ENCODE measurements at places on chromosomes 6 and 20. TPM values are rescaled to one million over a fixed set of nuclear protein-coding genes. Genes with fewer than 3 reads are reported as not detected.

The TTLL9 gene
- not detected for total RNA-seq

DNA sequence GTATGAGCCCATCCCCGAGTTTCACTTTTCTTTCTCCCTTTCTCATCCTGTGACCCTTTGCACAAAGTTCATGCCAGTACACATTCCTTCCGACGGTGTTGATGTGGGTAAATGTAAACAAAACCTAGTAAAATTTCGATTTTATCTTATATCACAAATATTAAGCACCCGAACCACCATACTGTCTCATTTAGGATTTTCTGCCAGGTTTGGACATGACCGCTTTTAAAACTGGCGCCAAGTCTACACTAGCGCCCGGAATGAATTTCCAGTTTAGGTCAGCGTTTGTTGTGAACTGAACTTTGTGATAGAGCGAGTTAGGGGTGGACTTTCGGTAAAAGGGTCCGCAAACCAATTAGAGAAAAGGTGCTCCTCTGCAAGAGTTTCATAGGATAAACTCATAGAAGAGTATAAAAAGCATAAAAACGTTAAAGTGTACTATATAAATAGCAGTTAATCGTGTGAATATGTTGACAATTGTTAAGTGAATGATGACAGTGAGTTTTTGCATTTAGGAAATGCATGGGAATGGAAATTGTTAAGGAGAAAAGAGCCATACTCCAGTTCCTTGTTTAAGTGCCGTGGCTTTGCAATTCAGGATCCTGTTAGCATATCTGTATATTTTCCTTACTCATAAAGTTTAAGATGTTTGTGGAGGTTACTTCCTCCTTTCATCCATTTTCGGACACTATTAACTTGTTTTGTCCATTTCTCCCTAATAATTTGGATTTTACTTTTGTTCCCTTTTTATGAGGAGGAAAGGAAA, 937 bp downstream of the AKAP7 start:
- no peaks in the 10 kb centered on the region for H3K27me3 ChIP-seq
- H3K4me1 ChIP-seq, result peaks cover 17% of the 10 kb centered on the region
- peak overlapping the region; percentile 73 for H3K4me3 ChIP-seq
- H3K27ac ChIP-seq, result peak overlapping the region; percentile 58
- no peaks in the 10 kb centered on the region for H3K36me3 ChIP-seq

The CD109 gene
- 16.8 TPM for total RNA-seq

The ZKSCAN8 gene
- 12.0 TPM for total RNA-seq

GRCh38 chr6:150857945-150858308, 7.6 kb upstream of the MTHFD1L start:
- H3K4me1 ChIP-seq, result peaks cover 19% of the 10 kb centered on the region
- no peaks in the 10 kb centered on the region for H3K36me3 ChIP-seq
- no peak for DNase-seq

DNA sequence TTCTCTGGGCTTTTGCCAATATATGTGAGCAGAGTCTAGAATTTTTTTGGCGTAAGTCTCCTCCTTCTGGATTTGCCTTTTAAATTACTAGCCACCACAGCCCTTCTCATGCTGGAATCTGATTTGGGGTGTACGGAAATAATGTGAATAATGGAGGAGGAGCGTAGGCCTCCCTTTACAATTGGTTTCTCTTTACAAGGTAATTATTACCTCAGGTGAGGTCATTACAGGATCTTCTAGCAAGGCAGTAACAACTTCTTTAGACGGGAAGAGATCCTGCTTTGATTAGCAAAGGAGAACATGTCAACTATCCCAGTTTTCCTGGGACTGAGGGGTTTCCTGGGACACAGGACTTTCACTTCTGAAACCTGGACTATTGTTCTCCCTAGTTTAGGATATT, 8.9 kb downstream of the RWDD2A start:
- no peaks in the 10 kb centered on the region for H3K36me3 ChIP-seq
- H3K27ac ChIP-seq, result no peak overlapping the region
- H3K27me3 ChIP-seq, result no peaks in the 10 kb centered on the region
- peaks cover 20% of the 10 kb centered on the region for H3K4me1 ChIP-seq

DNA sequence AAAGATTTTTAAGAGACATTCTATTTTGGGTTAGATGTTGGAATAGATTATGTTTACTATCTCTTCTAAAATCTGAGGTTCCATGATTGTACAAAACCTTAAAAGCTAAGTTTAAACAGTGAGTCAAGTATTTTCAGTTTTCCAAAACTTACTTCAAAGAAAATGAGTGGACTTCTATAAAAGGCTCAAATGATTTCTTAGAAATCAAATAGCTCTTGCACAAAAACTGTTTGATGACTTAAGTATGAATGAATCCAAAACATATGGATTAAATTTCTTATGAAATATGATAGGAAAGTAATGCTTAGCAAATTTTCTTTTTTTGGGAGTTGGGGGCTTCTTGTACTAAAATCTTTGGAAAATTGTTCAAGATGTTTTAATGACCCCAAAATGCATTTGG, 837.3 kb upstream of the SLC35B3 start:
- peaks cover 19% of the 10 kb centered on the region for H3K27me3 ChIP-seq
- no peaks in the 10 kb centered on the region for H3K36me3 ChIP-seq
- DNase-seq, result no peak
- no peak overlapping the region for H3K27ac ChIP-seq

DNA sequence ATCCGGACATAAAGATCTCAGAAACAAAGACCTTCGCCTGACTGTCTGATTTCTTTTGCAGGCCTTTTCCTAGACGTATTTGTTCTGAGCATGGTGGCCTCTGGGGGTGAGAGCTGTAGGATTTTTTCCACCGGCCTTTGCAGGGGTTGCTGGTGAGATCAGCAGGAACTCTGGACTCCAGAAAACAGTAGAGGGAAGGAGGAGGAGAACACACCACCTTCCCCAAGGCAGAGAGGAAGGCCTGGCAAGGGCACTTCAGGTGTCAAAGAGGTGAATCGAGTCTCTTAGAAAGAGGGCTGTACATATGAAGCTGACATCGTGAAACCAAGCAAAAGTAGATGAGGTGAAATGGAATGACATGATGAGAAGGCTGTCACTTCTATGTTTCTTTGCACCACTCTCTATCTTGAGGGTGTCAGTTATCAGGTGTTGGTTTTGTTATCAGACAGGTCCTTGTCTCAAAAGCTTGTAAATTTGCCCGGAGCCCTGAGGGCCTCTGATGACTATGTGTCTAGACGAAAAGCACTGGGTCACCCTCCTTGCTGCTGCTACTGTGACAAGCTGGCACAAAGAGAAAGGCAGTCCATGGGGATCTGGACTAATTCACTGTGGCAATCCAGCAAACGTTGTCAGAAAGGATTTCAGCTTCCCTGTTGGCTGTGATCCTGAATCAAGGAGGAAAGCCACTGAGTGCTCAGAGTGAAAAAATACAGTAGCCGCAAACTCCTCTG, 91.3 kb upstream of the MAP3K7 start:
- H3K4me1 ChIP-seq, result no peaks in the 10 kb centered on the region
- no peak overlapping the region for H3K4me3 ChIP-seq
- H3K27me3 ChIP-seq, result peaks cover 20% of the 10 kb centered on the region
- H3K27ac ChIP-seq, result no peak overlapping the region
- DNase-seq, result no peak

The BPI gene
- not detected for total RNA-seq

DNA sequence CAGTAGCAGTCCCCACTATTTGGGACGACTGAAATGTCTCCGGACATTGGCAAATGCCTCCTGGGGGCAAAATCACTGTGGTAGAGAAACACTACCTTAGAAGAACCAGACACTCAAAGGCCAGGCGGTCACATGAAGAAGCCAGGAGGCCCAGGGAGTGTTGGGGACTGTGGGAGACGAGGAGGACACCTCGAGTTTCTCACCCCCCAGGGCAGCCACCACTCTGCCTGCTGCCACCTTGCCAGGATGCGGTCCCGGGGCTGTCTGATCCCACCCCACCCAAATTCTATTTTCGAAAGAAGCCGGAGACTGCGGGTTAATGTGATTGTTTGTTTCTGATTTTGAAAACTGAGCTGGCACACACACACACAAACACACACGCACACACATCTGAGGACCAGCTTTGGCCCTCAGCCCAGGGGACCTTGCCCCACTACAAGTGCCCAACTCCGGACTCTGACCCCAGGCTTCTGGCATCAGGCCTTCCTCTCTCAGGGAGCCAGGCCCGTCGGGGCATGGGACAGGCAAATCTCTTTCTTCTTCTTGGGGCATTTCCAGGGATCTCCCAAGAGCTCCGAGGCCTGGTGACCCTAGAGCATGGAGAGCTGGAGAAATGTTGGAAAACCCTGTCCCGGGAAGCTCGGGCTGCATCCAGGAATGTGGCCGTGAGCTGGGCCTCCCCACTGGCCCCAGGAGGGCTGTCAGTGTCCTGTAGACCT, 187.5 kb upstream of the PMEPA1 start:
- H3K27me3 ChIP-seq, result no peaks in the 10 kb centered on the region
- H3K27ac ChIP-seq, result no peak overlapping the region
- no peak for DNase-seq
- H3K4me3 ChIP-seq, result no peak overlapping the region
- no peaks in the 10 kb centered on the region for H3K36me3 ChIP-seq
- H3K4me1 ChIP-seq, result peaks cover 15% of the 10 kb centered on the region

GRCh38 chr6:89350281-89350966, 2.1 kb downstream of the UBE2J1 start:
- H3K27ac ChIP-seq, result no peak overlapping the region
- peak overlapping the region; percentile 87 for H3K4me3 ChIP-seq
- H3K4me1 ChIP-seq, result peaks cover 10% of the 10 kb centered on the region
- no peaks in the 10 kb centered on the region for H3K27me3 ChIP-seq
- no peaks in the 10 kb centered on the region for H3K36me3 ChIP-seq
- DNase-seq, result no peak

DNA sequence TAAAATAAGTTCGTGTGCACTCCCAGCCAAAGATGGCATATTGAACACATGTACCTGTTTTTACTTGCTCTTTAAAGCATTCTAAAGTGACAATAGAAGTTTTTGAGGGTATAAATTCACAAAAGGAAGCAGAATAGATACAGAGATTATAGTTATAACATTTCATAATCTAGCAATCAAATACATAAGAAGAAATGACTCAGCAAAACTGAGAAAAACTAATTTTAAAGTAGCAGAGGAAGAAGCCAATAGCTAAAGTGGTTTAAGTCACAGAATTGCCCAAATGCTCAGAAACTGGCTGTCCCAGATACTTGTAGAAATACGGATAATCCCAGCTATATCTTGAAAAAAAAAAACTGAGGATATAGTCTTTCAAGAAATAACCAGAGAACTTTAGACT, 49.2 kb upstream of the TBC1D32 start:
- no peaks in the 10 kb centered on the region for H3K36me3 ChIP-seq
- H3K27me3 ChIP-seq, result no peaks in the 10 kb centered on the region
- H3K4me1 ChIP-seq, result no peaks in the 10 kb centered on the region
- no peak overlapping the region for H3K27ac ChIP-seq
- DNase-seq, result no peak
- H3K4me3 ChIP-seq, result no peak overlapping the region

The TMC2 gene
- total RNA-seq, result not detected

The NXT1 gene
- 82.0 TPM for total RNA-seq

The VWA7 gene
- total RNA-seq, result 1.9 TPM

- H3K4me1 ChIP-seq, result no peaks in the 10 kb centered on the region
- H3K27ac ChIP-seq, result no peak overlapping the region
- no peaks in the 10 kb centered on the region for H3K27me3 ChIP-seq
- DNase-seq, result no peak
- H3K36me3 ChIP-seq, result no peaks in the 10 kb centered on the region
These were observed 83.8 kb downstream of the GJA10 start for GRCh38 chr6:89977808-89978748.

- no peaks in the 10 kb centered on the region for H3K36me3 ChIP-seq
- no peaks in the 10 kb centered on the region for H3K27me3 ChIP-seq
- no peaks in the 10 kb centered on the region for H3K4me1 ChIP-seq
These were observed 377.8 kb downstream of the ADGRB3 start for GRCh38 chr6:69012876-69013275.

The DXO gene
- 32.4 TPM for total RNA-seq

The EDN3 gene
- not detected for total RNA-seq

DNA sequence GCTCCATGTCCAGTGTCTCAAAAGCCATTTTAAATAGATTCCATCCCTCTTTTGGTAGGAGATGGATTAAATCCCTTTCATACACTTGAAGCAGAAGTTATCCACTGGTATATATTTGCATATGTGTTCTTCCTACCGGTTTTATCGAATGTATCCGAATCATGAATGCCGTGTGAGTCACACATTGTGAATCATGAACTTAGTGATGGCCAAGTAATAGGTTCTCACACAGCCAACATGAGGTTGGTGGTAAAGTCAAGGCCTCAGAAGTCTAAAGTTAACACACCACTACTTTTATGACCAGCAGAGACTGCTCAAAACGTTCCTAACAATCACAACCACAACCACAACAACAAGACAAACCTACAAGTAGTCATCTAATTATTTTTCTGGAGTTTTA, 345.5 kb downstream of the THBS2 start:
- H3K4me1 ChIP-seq, result no peaks in the 10 kb centered on the region
- no peaks in the 10 kb centered on the region for H3K27me3 ChIP-seq
- no peaks in the 10 kb centered on the region for H3K36me3 ChIP-seq
- no peak overlapping the region for H3K4me3 ChIP-seq
- DNase-seq, result peak; percentile 56

The APOBEC2 gene
- not detected for total RNA-seq

DNA sequence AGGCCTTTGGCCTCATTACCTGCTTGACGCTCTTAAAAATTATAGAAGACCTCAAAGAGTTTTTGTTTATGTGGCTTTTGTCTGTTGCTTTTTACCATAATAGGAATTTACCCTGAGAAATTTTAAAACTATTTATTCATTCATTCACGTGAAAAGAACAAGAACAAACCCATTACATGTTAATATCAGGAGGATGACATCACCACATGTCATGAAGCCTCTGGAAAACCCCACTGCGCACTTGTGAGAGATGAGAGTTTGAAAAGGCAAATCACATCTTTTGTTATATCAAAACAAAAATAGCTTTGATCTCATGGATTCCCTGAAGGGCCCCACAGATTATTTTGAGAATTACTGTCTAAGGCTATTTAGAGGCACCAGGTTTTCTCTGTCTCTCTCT, 61.3 kb upstream of the EYA2 start:
- H3K27ac ChIP-seq, result no peak overlapping the region
- no peak for DNase-seq
- H3K4me3 ChIP-seq, result no peak overlapping the region
- peaks cover 16% of the 10 kb centered on the region for H3K27me3 ChIP-seq

GRCh38 chr6:157905590-157906342, 75.9 kb upstream of the SYNJ2 start:
- H3K27ac ChIP-seq, result no peak overlapping the region
- DNase-seq, result no peak
- no peaks in the 10 kb centered on the region for H3K4me1 ChIP-seq
- H3K27me3 ChIP-seq, result no peaks in the 10 kb centered on the region
- H3K4me3 ChIP-seq, result no peak overlapping the region
- peaks cover 4% of the 10 kb centered on the region for H3K36me3 ChIP-seq

DNA sequence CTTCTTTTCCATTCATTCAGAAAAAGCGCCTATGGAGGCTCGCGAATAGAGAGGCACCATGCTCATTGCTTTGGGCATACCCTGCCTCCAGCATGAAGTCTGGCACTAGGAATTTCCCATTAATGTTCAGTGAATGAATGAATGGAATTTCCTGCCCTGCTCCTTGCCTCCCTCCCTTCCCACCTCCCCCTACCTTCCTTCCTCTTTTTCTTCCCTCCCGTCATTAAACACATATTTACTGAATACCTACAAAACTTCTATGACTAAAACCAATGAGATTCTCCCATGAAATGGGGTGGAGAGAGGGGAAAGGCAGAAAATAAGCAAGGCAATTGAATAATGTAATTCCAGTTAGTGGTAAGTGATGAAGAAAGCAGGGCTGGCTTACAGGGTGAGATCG, 213.8 kb upstream of the AGPAT4 start:
- H3K36me3 ChIP-seq, result no peaks in the 10 kb centered on the region
- H3K4me3 ChIP-seq, result no peak overlapping the region
- peak; percentile 73 for DNase-seq
- H3K4me1 ChIP-seq, result peaks cover 26% of the 10 kb centered on the region
- H3K27me3 ChIP-seq, result no peaks in the 10 kb centered on the region

All from PC-3 (cell line).